Stimulated activated naive CD8-positive, alpha-beta T cell treated with anti-CD3 and anti-CD28 coated beads, Interleukin-15, Interleukin-2, amounts not matched to agents 100 U/mL and 50 U/mL, for 24 hours (primary cell): ENCODE measurements at places on chromosomes 4 and X.
A peak's percentile ranks its signal among the peaks of the same experiment; 100 is the strongest.

DNA sequence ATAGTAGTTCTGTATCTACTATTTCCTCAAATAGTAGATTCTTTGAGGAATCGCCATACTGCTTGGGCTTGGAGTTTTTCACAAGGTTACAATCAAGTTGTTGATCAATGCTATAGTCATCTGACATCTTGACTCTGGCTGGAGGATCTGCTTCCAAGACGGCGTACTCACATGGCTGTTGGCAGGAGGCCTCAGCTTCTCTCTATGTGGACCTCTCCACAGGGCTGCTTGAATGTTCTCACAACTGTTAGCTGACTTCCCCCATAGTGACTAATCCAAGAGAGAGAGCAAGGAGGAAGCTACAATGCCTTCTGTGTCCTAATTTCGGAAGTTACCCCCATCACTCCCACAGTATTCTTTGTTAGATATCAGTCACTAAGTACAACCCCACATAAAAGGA, 10.3 kb downstream of the EGFL6 start:
- DNase-seq: no peak

- no peak for DNase-seq
Observed at GRCh38 chrX:150081076-150081475, 142.8 kb upstream of the EOLA2 start.

DNA sequence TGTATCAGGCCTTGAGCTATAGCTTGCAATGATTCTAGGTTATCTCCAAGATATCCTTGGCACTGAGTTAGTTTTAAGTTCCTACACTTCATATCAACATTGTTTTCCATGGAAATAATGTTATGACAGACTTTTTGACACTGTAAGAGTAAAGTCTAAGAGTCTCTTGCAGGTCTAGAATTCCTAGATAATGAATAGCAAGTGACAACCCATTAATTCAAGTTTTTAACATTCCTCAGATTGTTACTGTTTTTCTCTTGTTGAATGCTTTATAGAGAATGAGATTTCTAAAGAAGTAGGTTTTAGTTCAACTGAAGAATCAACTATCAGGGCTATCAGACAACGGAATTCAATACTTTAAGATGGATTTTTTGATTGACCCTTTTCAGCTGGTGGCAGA, 276.1 kb downstream of the PPP3CA start:
- DNase-seq: no peak

GRCh38 chr4:152200511-152201333, 335.2 kb downstream of the FBXW7 start:
- no peak for DNase-seq

DNA sequence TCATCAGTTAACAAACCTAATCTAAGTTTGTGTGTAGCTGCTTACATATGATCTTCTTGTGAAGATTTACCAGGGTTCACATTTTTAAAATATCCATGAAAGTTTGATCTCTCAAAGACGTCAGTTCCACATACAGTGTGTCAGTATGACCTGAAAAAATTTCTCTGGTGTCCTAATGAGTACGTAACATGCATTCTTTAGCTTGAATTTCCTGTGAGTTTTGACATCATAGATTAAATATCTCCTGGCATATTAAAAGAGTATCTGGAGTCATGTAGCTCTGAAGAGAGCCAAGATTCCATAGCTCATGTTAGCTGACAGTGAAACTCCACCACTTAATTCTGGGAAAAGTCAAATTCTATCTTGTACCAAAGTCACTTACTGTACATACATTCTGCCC, 43.9 kb upstream of the PDLIM5 start:
- no peak for DNase-seq

- DNase-seq: no peak
Observed at GRCh38 chr4:37124800-37125199, 119.7 kb upstream of the NWD2 start.

GRCh38 chrX:76454456-76454927, 27.0 kb downstream of the MAGEE1 start:
- DNase-seq: no peak

- no peak for DNase-seq
Observed at GRCh38 chr4:165359506-165359905, 19.3 kb upstream of the CPE start.

- no peak for DNase-seq
Observed at GRCh38 chr4:87044511-87045233, 109.9 kb downstream of the AFF1 start.

DNA sequence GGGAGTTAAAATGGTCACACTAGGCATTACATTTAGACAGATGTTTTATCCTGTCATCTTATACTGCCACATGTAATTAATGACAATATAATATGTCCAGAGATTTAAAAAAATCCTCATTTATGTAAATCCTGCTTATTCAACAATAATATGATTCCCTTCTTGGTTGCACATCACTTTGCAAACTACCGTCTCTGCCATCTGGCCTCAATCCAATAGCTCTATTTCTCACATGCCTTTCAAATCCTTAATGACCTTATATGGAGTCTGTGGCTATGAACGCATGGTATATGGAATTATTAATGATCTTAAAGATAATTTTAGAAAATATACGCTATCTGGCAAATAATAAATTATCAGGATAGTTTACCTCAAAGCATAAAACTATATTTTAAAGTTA, 144.5 kb downstream of the NPNT start:
- DNase-seq: no peak

GRCh38 chr4:56129431-56129861, 180.7 kb downstream of the CEP135 start:
- peak; percentile 22 for DNase-seq

DNA sequence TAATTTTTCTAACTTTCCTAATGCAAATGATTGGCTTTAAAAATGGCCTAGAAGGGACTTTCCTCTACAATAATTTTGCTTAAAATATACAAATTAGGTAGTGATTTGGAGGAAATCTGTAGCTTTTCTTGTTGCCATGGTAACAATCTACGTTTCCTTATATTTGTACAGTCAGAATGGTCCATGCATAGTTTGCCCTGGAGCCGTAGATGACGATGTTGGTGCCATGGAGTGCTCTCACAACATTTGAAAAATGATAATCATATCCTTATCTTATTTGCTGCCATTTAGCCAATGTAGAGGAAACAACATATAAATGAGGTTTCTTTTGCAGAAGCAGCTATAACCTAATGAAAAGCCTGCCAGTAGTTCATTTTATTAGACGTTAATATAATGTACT, 89.0 kb upstream of the NMU start:
- DNase-seq: no peak
